ENCODE measurements at places on chromosomes 3 and 15.

GRCh38 chr3:13419505-13420044 lies 547 bp downstream of the NUP210 start:
- no peak for DNase-seq
- H3K4me1 ChIP-seq, result no peaks in the 10 kb centered on the region
- no peaks in the 10 kb centered on the region for H3K36me3 ChIP-seq
- no peaks in the 10 kb centered on the region for H3K27me3 ChIP-seq
- peak overlapping the region; percentile 44 for H3K4me3 ChIP-seq

GRCh38 chr3:143179603-143180002 lies 60.0 kb downstream of the CHST2 start:
- no peaks in the 10 kb centered on the region for H3K36me3 ChIP-seq
- H3K4me1 ChIP-seq, result no peaks in the 10 kb centered on the region
- no peak overlapping the region for H3K27ac ChIP-seq

DNA sequence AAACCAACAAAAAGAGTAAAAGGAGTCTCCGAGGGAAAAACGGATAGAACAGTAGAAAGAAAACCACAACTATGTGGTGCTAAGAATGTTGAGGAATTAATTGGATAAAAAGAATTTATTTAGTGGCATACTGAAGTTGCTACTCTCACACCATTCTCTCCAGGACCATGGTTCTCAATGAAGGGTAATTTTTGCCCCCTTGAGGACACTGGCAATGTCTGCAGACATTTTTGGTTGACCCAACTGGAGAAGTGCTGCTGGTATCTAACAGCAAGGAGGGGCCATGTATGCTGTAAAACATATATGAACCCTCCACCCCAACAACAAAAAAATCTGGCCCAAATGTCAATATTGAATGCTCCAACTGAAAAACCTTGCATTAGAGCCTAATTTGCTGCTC lies 85.9 kb upstream of the CSPG5 start:
- DNase-seq, result no peak
- no peaks in the 10 kb centered on the region for H3K27me3 ChIP-seq
- peaks cover 16% of the 10 kb centered on the region for H3K36me3 ChIP-seq
- H3K4me1 ChIP-seq, result no peaks in the 10 kb centered on the region

- H3K4me3 ChIP-seq, result no peak overlapping the region
- H3K36me3 ChIP-seq, result no peaks in the 10 kb centered on the region
- no peaks in the 10 kb centered on the region for H3K27me3 ChIP-seq
- H3K4me1 ChIP-seq, result peaks cover 6% of the 10 kb centered on the region
- H3K27ac ChIP-seq, result no peak overlapping the region
- no peak for DNase-seq
Measured at GRCh38 chr15:31402511-31403056, 75.9 kb downstream of the KLF13 start.

- DNase-seq, result no peak
- no peak overlapping the region for H3K27ac ChIP-seq
- H3K4me1 ChIP-seq, result peaks cover 13% of the 10 kb centered on the region
- no peak overlapping the region for H3K4me3 ChIP-seq
- H3K36me3 ChIP-seq, result no peaks in the 10 kb centered on the region
Measured at GRCh38 chr3:94066506-94067500, 3.9 kb downstream of the NSUN3 start.

Data from Panc1 (cell line).